Naive thymus-derived CD4-positive, alpha-beta T cell (primary cell): ENCODE measurements at places on chromosomes 16 and 17.

GRCh38 chr17:52678211-52678610, 519.7 kb upstream of the CA10 start:
- no peak for DNase-seq

GRCh38 chr16:82527101-82527500, 99.7 kb upstream of the CDH13 start:
- no peak for DNase-seq

DNA sequence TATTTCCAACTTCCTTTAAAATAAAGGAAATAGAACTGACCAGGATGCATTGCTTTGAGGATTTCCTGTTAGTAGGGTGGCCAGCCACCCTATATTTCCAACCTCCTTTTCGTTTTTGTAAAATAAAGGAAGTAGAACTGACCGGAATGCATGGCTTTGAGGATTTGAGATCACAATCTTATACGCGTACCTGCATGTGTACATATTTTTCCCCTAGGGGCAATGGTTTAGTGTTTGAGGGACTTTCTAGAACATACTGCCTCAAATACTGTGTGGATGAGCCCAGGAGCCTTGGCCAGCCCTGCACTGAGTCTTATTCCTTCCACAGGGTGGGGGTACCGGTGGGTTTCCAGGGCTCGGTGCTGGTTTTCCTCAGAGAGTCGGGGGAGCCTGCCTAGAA, 25.6 kb downstream of the MAPK8IP3 start:
- DNase-seq: no peak

DNA sequence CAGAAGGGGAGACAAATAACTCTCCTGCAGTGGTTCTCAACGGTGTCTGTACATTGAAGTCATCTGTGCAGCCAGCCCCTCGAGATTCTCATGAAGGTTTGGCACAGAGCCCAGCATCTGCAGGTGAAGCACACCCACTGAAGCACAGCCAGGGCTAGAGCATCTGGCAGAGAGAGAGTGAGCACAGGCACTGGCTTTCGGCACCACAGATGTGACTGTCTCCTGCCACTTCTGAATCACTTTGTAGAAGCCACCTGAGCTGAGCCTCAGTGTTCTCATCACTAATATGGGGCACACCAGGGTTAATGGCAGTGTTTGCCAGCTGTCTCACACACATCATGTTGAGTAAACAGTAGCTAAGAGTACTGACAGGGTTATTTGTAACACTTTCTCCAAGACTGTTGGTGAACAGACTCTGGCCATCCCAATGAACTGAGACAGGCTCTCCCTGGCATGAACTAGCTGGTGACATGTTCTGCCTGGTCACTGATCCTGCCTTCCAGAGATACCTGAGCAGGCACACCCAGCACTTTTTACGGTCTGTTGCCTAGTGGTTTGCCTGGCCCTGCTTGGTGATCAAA, 10.9 kb downstream of the HSPB9 start:
- DNase-seq: peak; percentile 41

DNA sequence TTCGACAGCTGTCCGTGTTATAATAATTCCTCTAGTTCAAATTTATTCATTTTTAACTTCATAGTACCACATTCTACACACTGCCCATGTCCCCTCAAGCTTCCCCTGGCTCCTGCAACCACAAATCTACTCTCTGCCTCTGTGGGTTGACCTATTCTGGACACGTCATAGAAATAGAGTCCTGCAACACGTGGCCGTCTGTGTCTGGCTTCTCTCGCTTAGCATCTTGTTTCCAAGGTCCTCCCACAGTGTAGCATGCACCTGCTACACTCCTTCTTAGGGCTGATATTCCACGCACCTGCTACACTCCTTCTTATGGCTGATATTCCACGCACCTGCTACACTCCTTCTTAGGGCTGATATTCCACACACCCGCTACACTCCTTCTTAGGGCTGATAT, 16.5 kb downstream of the SCGB1C2 start:
- DNase-seq: no peak

GRCh38 chr16:85526185-85526974, 86.7 kb upstream of the GSE1 start:
- DNase-seq: no peak

- DNase-seq: no peak
Measured at GRCh38 chr17:17108451-17109049, 66.3 kb downstream of the MPRIP start.
